H7 (cell line): ENCODE measurements at places on chromosomes 2 and 18. TPM values are rescaled to one million over a fixed set of nuclear protein-coding genes. Genes with fewer than 3 reads are reported as not detected.
A peak's percentile ranks its signal among the peaks of the same experiment; 100 is the strongest.

- no peak for DNase-seq
Measured at GRCh38 chr2:202491514-202491913, 115.4 kb downstream of the BMPR2 start.

- peak; percentile 59 for DNase-seq
Measured at GRCh38 chr2:144519934-144520731, at the start of gene ZEB2. ZEB2 (minus strand) TSS chr2:144520119; CDS start chr2:144517350, 2,769 bp downstream.

IL36A gene
- not detected in 2 replicates for total RNA-seq

MYOM1 gene
- 0.14 and 0.55 TPM in 2 replicates for total RNA-seq

FBXO36 gene
- total RNA-seq, result 7.9 and 10.2 TPM in 2 replicates

- no peak for DNase-seq
Measured at GRCh38 chr18:40326985-40327384, 1628.0 kb upstream of the PIK3C3 start.

APLF gene
- total RNA-seq, result 2.1 and 5.9 TPM in 2 replicates

DNA sequence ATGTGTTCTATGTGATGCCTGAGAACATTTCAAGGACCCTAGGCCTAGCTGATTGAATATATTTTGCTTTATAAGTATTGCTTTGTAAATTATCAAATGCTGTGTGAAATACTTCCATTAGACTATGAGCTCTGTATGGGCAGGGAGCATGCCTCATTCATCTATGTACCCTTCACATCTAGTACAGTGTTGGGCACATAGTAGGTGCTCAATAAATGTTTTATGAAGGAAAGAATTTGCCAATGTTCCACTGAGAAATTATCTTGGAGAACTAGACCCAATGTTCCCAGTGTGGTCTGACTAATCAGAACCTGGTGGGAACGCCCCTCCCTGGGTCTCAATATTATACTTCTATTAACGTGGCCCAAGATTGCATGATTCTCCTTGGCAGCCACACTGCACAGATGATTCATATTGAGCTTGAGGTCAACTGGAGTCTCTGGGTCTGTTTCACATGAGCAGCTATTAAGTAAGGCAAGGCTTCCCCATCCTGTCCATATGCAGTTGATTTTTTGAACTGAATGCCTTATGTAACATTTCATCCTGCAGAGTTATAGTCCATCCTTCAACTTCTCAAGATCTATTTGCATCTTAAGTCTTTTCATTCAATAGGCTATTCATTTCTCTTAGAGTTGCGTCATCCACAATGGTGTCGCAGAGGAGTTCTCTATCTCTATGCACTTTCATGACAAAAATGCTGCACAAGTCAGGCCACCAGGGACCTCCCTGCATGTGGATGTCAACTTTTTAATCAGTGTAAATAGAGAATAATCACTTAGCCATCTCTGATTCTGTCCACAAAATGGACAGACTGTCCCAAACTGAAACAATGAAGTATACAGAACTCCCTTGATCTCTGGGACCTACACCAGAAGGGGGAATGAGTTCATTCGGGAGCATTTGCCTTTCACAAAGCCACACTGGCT is 257.6 kb downstream of the CYP26B1 start:
- no peak for DNase-seq
